Left ventricle myocardium inferior (tissue), 1 donor: ENCODE measurements at places on chromosomes 7 and 10.

DNA sequence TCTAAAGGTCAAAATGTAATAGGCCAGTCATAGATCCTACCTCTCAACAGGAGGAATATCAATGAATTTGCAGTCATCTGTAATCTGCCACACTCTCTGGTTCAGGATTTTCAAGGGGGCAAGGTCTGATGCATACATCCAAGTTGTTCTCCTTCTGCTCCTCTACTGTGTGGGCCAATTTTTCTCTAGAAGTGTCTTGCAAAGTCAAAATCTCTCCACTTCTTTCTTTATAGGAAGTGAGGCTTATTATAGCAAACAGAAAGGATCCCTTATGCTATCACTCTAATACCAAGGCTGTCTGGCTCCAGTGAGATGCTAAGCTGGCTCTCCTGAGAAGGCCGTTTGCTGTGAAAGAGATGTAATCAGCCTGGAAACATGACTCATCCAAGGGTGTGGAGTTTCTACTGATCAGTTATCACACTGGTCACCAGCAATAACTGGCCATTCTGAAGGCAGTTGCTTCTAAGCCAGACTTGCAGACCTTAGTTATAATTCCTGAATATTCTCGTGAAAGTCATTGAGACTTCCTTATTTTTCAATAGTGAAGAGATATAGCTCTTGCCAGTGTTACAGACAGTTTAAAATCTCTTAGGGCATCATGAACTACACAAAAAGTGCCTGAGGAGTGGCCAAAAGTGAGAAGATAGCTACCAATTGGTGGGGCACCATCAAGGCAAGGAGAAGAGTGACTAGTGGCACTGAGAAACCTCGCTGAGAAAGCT, 43.2 kb upstream of the LRGUK start:
- DNase-seq = no peak

DNA sequence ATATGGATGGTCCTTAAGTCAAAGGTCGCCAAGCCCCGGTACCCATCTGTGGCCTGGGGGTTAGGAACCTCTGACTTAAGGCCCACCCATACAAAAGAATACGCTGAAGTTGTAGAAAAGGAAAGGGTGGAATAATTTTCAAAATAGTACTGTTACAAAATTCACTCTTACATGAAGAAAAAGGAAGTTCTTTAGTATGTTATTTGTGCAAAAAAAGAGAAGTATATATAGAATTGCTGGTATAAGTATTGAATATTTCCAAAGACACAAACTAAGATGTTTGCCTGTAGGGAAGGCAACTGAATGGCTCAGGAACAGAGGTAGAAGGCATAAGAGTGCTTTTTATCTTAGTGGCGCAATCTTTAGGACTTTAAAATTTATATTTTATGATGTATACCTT, 78.7 kb downstream of the PRLHR start:
- no peak for DNase-seq

DNA sequence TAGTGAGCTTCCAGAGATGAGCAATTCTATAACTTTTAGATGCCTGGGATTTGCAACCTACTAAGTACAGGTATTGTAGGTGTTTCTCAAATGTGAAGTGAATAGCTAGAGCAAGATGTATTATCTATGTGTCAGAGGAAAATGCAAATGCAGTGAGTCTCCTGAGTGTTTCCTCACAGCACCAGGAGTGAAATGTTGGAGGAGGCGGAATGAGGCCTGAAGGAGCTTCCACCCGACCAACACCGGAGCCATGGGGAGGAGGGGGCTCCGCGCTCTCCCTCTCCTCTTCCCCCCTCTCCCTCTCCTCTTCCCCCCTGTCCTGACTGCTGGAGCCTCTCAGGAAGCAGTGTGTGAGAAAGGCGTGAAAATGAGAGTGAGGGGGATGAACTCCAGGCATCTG, 79.9 kb upstream of the RNF32 start:
- no peak for DNase-seq

GRCh38 chr10:119246862-119247549, 39.6 kb downstream of the GRK5 start:
- no peak for DNase-seq

DNA sequence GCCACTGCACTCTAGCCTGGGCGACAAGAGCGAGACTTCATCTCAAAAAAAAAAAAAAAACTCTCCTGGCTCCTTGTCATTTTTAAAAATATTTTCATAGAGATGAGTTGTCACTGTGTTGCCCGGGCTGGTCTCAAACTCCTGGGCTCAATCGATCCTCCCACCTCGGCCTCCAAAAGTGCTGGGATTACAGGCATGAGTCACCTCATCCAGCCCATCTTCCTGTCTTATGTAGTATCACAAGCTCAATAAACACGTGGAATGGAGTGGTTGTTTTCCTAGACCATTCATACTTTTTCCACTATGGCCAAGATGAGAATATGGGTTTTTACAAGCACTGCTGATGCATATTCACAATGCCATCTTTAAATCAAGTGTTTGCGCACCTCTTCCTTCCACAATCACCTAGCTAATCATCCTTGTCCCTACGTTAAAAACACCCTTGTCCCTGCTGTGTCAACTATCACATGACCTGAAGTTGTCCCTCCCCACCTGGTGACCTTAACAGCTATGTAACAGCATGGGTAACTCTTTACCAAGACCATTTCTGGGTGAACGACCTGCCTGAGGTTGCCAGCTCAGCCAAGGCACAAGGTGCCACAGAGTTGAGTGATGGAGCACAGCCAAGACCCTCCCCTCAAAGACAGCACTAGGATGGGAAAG, 21.3 kb downstream of the DLG5 start:
- DNase-seq = no peak

GRCh38 chr10:131656431-131656841, 244.4 kb upstream of the PPP2R2D start:
- DNase-seq = no peak

DNA sequence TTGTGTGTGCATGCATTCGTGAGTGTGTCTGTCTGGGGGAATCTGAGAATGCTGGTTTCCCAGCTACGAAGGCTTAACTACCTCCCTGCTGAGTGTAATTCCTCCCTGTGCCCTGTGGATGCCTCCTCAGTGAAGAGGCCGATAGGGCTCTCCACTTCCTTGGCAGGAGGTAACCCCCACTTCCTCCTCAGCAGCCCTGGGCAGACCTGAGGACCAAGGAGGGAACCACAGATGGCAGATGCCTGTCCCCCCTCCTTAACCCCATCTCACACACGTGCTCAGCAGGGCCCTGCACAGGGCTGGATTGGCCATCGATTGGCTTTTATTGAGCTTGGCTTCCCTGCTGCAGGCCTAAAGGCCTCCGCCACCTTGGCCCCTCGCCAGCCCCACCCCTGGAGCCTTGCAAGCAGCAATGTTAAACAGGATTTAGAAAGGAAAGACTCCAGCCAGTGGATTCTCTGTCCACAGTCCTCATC, 45.6 kb upstream of the LRRC4 start:
- peak; percentile 60 for DNase-seq

GRCh38 chr10:69961881-69962745, 90.5 kb upstream of the MACROH2A2 start:
- no peak for DNase-seq

GRCh38 chr10:77638321-77639101, 903 bp upstream of the KCNMA1 start:
- no peak for DNase-seq

- DNase-seq = peak; percentile 60
Measured at GRCh38 chr10:84244651-84245270, at the start of gene RGR. Gene RGR, plus strand, starts transcription at chr10:84245053. Its CDS starts 38 bp downstream, at chr10:84245091.

GRCh38 chr10:103690281-103690680, 165.1 kb downstream of the SH3PXD2A start:
- DNase-seq = no peak

DNA sequence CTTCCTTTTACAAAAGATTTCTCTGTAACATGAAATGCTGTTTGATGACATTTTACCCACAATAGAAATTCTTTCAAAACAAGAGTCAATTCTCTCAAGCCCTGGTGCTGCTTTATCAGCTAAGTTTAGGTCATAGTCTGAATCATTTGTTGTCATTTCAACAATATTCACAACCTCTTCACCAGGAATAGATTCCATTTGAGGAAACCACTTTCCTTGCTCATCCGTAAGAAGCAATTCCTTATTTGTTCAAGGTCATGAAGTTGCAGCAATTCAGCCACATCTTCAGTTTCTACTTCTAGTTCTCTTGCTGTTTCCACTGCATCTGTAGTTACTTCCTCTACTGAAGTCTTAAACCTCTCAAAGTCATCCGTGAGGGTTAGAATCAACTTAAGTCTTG, 315.3 kb downstream of the TYW1 start:
- DNase-seq = no peak
